ENCODE measurements at places on chromosomes 1 and 21. TPM values are rescaled to one million over a fixed set of nuclear protein-coding genes. Genes with fewer than 3 reads are reported as not detected.
A peak's percentile ranks its signal among the peaks of the same experiment; 100 is the strongest.

- no peak overlapping the region for H3K27ac ChIP-seq
- no peaks in the 10 kb centered on the region for H3K27me3 ChIP-seq
- no peak overlapping the region for H3K4me3 ChIP-seq
- DNase-seq = no peak
- H3K36me3 ChIP-seq = peaks cover 4% of the 10 kb centered on the region
Observed at GRCh38 chr1:9586147-9586766, 2.5 kb upstream of the TMEM201 start.

DNA sequence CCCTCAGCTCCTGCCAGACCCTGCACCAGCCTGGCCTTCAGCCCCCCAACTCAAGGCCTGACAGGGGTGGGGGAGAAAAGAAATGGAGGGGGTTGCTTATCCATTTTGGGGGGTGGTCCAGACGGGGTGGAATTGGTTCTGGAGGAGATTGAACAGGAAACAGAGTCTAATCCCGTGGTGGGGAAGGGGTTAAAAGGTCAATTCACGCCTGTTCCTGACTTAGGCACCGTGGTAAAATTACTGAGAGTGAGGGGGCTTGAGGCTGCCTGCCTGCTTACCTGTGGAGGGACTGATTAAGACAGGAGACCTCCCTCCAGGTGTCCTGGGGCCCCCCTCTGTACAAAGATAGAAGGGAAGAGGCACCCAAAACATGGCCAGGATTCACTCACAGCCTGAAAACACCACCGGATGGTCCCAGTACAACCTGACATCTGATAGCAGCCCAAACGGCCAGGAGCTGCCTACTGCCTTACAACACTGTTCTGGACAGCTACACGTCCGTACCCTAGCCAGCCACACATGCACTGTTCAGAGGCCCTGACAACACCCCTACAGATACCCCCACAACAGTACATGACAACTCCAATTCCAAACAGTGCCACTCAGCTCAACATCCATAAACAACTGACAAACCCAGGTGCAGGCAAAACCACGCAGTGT, 31.8 kb downstream of the AHDC1 start:
- H3K4me1 ChIP-seq = peaks cover 13% of the 10 kb centered on the region
- H3K27ac ChIP-seq = no peak overlapping the region
- peaks cover 18% of the 10 kb centered on the region for H3K27me3 ChIP-seq
- no peak overlapping the region for H3K4me3 ChIP-seq
- no peak for DNase-seq

The MEX3A gene
- 0.56 TPM for total RNA-seq

GRCh38 chr1:59967780-59968179, 41.2 kb upstream of the CYP2J2 start:
- H3K27me3 ChIP-seq = no peaks in the 10 kb centered on the region
- H3K36me3 ChIP-seq = no peaks in the 10 kb centered on the region
- no peak overlapping the region for H3K27ac ChIP-seq
- DNase-seq = no peak

- peaks cover 29% of the 10 kb centered on the region for H3K4me1 ChIP-seq
- H3K27me3 ChIP-seq = no peaks in the 10 kb centered on the region
- peak; percentile 71 for DNase-seq
- H3K27ac ChIP-seq = peak within 1 kb of the TSS; percentile 87
Observed at GRCh38 chr1:26862781-26863684, at the start of gene SFN. TSS of gene SFN (plus strand) at chr1:26863149. CDS start at chr1:26863213, 64 bp downstream.

The CFHR4 gene
- not detected for total RNA-seq

- H3K27ac ChIP-seq = no peak overlapping the region
- peaks cover 3% of the 10 kb centered on the region for H3K4me1 ChIP-seq
- H3K27me3 ChIP-seq = peaks cover 2% of the 10 kb centered on the region
- no peak overlapping the region for H3K4me3 ChIP-seq
- no peak for DNase-seq
Observed at GRCh38 chr1:117585086-117585485, 20.8 kb upstream of the TENT5C start.

GRCh38 chr1:232499188-232499587, 130.7 kb downstream of the SIPA1L2 start:
- no peak overlapping the region for H3K27ac ChIP-seq
- no peaks in the 10 kb centered on the region for H3K36me3 ChIP-seq
- DNase-seq = no peak
- no peak overlapping the region for H3K4me3 ChIP-seq
- H3K4me1 ChIP-seq = no peaks in the 10 kb centered on the region

The FCRL5 gene
- total RNA-seq = not detected

GRCh38 chr1:31795801-31796621, 19.8 kb downstream of the SPOCD1 start:
- DNase-seq = no peak
- H3K27me3 ChIP-seq = peaks cover 14% of the 10 kb centered on the region
- H3K4me1 ChIP-seq = peaks cover 5% of the 10 kb centered on the region

DNA sequence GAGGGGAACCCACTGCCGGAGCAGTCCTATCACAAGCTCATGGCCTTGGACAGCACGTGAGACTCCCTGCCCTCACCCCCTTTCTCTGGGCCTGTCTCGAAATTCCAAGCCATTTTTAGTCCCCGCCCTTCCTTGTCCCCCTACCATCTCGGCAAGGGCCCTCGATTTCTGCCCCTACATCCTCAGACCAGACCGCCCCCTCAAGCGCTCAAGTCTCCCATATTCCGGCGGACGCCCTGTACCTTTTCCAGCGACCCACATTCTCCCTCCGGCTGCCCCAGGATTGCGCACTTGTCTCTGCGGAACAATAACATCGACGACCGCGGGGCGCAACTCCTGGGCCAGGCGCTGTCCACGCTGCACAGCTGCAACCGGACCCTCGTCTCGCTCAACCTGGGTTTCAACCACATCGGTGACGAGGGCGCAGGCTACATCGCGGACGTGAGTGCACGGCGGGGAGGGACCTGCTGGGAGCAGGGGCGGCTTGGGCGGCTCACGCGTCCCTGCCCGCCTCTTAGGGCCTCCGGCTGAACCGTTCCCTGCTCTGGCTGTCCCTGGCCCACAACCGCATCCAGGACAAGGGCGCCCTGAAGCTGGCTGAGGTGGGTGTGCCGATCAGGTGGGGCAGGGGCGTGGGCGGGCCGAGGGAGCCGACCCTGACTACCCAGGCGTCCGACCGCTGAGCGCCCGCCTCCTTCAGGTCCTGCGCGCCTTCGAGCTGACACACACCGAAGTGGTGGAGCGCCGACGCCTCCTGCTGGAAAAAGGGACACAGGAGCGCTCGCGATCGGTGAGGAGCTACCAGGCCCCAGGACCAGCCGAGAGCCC, 7.0 kb downstream of the LRRC71 start:
- peaks cover 95% of the 10 kb centered on the region for H3K27me3 ChIP-seq
- peak; percentile 75 for DNase-seq
- H3K27ac ChIP-seq = no peak overlapping the region
- no peak overlapping the region for H3K4me3 ChIP-seq
- no peaks in the 10 kb centered on the region for H3K36me3 ChIP-seq

GRCh38 chr1:14567056-14567455, 31.4 kb upstream of the KAZN start:
- H3K27me3 ChIP-seq = no peaks in the 10 kb centered on the region
- no peak overlapping the region for H3K27ac ChIP-seq
- H3K36me3 ChIP-seq = no peaks in the 10 kb centered on the region
- no peaks in the 10 kb centered on the region for H3K4me1 ChIP-seq

DNA sequence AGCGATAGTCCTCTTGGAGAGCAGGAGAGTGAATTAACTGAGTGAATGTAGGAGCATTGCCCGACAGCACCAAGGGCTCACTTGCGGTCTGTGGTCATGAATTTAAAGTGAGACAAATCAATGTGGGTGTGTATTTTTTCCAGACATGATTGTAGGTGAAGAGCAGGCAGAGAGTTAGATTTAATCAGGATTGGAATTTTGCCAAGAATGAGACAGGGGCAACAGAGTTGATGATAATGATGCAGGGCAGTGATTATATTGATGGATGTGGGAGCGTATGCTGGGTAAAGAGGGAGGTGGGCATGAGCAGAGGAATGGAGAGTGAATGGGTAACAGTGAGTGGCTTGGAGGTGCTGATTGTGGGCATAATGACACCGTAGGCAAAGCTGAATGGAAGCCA, 20.0 kb upstream of the SYT6 start:
- no peak for DNase-seq
- H3K27ac ChIP-seq = no peak overlapping the region
- H3K4me3 ChIP-seq = no peak overlapping the region
- H3K4me1 ChIP-seq = no peaks in the 10 kb centered on the region
- peaks cover 9% of the 10 kb centered on the region for H3K27me3 ChIP-seq

DNA sequence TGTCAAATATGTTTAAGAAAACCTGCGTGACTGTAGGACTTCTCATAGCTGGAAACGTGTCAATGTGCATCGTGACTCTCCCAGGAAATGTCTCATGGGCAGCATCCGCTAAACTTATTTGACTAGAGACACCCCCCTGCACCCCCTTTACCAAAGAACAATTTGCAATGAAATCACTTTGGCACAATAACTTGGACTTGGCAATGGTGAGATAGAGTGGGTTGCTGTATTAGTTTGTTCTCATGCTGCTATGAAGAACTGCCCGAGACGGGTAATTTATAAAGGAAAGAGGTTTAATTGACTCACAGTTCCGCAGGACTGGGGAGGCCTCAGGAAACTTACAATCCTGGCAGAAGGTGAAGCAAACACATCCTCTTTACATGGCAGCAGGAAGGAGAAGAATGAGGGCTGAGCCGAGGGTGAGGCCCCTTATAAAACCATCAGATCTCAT, 13.8 kb downstream of the CLDN14 start:
- DNase-seq = no peak
- peaks cover 6% of the 10 kb centered on the region for H3K27me3 ChIP-seq
- peaks cover 4% of the 10 kb centered on the region for H3K4me1 ChIP-seq
- H3K4me3 ChIP-seq = no peak overlapping the region
- H3K27ac ChIP-seq = no peak overlapping the region

- peaks cover 14% of the 10 kb centered on the region for H3K4me1 ChIP-seq
- H3K36me3 ChIP-seq = no peaks in the 10 kb centered on the region
- no peak overlapping the region for H3K27ac ChIP-seq
- no peak overlapping the region for H3K4me3 ChIP-seq
- no peak for DNase-seq
Observed at GRCh38 chr1:9066945-9067807, 2.3 kb downstream of the SLC2A5 start.

GRCh38 chr1:152855661-152856060, 4.1 kb upstream of the LCE7A start:
- no peak overlapping the region for H3K4me3 ChIP-seq
- no peaks in the 10 kb centered on the region for H3K4me1 ChIP-seq
- H3K27ac ChIP-seq = no peak overlapping the region
- no peaks in the 10 kb centered on the region for H3K27me3 ChIP-seq
- no peak for DNase-seq

DNA sequence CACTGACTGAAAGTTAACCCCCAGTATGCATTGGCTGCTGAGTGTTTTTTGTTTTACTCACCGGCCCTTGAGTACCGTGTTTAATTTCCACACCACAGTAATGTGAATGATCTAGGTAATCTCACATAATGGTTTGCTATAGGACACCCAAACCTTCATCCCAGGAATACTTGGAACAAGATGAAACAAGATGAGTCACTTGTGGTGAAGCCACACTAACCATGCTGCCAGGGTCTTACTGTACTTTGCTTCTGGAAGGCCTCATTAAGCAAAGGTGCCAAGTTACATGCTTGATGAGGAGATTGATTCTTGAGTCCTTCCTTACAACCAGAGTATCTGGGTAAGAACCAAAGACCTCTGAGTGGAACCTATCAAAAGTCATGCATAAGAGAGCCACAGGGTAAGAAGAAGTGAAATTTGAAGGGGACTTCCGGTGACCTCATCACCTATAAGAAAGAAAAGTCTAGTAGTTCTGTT, 163.3 kb downstream of the NRIP1 start:
- no peak overlapping the region for H3K27ac ChIP-seq
- H3K36me3 ChIP-seq = no peaks in the 10 kb centered on the region
- no peak overlapping the region for H3K4me3 ChIP-seq
- peak; percentile 42 for DNase-seq
- H3K4me1 ChIP-seq = peaks cover 18% of the 10 kb centered on the region
- H3K27me3 ChIP-seq = no peaks in the 10 kb centered on the region

The OR10J4 gene
- not detected for total RNA-seq

DNA sequence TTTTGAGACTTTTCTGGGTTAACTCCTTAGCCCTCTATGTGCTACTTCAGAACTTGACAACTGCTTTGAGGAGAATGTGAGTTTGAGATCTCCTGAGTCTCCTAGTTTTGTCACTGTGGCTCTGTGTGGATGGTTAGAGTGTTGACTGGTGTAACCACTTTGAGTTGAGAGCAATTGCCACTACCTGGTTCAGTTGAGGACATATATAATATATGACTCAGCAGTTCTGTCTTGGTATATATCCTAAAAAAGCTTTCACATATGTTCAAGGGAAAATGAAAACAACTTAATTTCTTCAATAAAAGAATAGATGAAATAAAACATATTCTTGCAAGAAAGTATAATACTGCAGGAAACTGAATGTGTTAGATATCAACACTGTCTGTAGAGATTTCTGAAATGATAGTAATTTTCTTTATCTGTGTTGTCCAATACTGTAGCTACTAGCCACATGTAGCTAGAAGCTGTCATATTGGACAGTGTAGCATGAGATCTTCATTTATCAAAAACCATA, 96.7 kb upstream of the QSOX1 start:
- H3K36me3 ChIP-seq = peaks cover 37% of the 10 kb centered on the region
- H3K27me3 ChIP-seq = no peaks in the 10 kb centered on the region
- peaks cover 7% of the 10 kb centered on the region for H3K4me1 ChIP-seq

The KPRP gene
- total RNA-seq = not detected

- H3K36me3 ChIP-seq = no peaks in the 10 kb centered on the region
- peaks cover 8% of the 10 kb centered on the region for H3K27me3 ChIP-seq
- no peak overlapping the region for H3K4me3 ChIP-seq
- peak overlapping the region; percentile 74 for H3K27ac ChIP-seq
Observed at GRCh38 chr1:3316340-3316943, 138.0 kb upstream of the ARHGEF16 start.

DNA sequence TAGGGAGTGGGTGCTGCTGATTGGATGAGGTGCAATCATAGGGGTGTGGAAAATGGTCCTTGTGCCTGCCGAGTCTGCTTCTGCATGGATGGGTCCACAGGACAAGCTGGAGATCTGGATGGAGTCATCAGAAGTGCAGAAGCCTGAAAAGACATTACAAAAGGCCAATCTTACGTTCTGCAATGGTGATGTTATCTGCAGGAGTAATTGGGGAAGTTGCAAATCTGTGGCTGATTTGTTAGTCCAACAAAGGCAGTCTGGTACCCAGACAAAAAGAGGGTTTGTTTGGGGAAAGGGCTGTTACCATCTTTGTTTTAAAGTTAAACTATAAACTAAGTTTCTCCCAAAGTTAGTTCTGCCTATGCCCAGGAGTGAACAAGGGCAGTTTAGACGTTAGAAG, 166.5 kb downstream of the PGBD5 start:
- no peaks in the 10 kb centered on the region for H3K27me3 ChIP-seq
- DNase-seq = no peak
- no peak overlapping the region for H3K4me3 ChIP-seq
- H3K4me1 ChIP-seq = no peaks in the 10 kb centered on the region
- H3K36me3 ChIP-seq = peaks cover 12% of the 10 kb centered on the region

- H3K27ac ChIP-seq = no peak overlapping the region
- H3K36me3 ChIP-seq = no peaks in the 10 kb centered on the region
- no peaks in the 10 kb centered on the region for H3K27me3 ChIP-seq
- H3K4me1 ChIP-seq = no peaks in the 10 kb centered on the region
- no peak overlapping the region for H3K4me3 ChIP-seq
Observed at GRCh38 chr1:62012836-62013235, 181.8 kb upstream of the L1TD1 start.
